ENCODE measurements at places on chromosomes 1 and 21. TPM values are rescaled to one million over a fixed set of nuclear protein-coding genes. Genes with fewer than 3 reads are reported as not detected.

Gene NPPB
- not detected for total RNA-seq

Gene LRRC53
- total RNA-seq = not detected

Gene ETNK2
- total RNA-seq = 5.3 TPM

Gene CYP4Z1
- total RNA-seq = not detected

Gene RNF11
- total RNA-seq = 94.0 TPM

DNA sequence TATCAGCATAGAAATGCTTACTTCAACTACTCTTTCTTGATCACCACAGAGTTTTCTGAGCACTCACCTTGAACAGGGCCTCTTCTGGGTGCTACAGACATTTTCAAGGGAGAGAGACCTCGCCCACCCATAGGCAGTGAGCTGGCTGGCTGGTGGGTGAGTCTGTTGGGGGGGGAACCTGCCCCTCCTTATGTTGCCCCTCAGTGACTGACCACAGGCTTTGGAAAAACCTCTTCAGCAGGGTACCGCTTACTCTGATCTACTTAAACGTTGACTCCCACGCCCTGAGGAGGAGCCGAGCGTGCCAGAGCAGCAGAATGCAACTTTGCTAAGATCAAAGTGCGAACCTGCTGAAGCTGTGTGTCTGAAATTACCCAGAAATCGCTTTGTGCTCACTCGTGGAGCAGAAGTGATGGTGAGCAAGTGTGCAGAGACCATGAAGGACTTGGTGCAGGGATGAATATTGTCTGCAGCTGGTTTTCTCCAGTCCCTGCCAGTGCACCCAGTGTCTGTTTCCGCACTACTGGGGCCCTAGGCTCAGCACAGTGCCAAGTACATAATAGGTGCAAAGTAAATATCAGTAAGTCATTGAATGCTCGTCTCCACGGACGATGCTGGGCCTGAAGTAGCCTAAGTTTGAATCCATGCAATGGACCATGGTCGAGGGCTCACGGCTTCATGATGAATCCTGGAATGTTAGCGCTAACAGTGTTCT lies 158.7 kb upstream of the IRF2BP2 start:
- DNase-seq = no peak

DNA sequence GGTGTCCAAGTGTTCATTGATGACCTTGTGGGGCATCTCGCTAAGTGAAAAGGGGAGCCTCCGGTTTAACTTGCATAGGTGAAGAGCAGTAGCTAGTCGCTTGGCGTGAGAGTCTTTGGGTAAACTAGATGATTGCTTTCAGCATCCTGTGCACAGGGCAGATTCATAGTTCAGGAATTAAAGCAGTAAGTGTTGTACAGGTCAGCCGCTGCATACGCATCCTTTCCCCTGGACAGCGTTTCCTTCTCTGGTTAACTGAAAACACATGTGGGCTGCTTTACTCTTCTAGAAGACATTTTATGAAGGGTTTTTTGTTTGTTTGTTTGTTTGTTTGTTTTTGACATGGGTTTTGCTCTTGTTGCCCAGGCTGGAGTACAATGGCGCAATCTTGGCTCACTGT lies 12.1 kb downstream of the NDUFV3 start:
- DNase-seq = no peak

- no peak for DNase-seq
Measured at GRCh38 chr1:2909797-2910196, 108.3 kb upstream of the TTC34 start.

DNA sequence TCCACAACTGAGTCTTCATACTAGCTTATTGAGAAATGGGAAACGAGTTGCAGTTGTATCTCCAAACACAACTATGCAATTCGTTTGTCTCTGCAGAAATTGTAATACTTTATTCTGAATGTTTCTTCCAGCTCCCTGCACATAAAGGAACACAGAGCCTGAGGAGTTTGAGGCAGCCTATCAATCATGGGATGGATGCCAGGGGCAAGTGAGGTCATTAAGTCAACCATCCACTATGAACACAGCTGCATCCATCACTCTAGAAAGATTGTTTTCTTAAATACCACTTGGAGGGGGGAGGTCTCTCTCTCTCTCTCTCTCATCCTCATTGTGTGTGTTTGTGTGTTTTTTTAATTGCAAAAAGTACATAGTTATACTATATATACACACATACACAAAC lies 2.9 kb upstream of the PSMB2 start:
- DNase-seq = no peak

DNA sequence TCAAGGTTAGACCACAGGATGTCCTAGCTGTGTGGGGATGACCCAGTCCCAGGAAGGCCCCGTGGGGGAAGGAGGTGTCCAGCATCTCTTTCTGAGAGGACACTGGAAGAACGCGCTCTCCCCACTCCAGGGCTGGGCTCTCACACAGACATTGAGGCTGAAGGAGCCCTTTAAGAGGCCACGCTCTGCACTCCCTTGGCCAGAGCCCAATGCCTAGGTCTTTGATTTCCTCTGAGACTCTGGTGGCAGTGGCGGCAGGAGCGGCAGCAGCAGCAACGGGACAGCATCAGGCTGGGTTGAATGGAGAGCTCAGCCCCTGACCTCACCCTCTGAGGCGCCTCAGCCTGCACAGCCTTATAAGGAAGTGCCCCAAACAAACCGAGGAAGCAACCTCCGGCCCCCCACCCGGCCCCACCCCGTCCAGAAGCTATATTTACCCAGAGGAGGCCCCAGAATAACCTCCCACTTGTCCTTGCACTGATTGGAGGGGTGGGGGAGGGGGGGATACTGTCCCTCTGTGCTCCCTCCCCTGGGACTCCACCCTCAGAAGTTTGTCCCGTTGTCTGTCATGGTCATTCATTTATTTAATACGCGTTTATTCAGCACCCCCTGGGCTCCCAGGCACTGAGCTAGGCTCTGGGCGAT lies 12.3 kb downstream of the NES start:
- peak; percentile 42 for DNase-seq

GRCh38 chr21:35504951-35505466 lies 455.9 kb upstream of the RUNX1 start:
- DNase-seq = no peak

DNA sequence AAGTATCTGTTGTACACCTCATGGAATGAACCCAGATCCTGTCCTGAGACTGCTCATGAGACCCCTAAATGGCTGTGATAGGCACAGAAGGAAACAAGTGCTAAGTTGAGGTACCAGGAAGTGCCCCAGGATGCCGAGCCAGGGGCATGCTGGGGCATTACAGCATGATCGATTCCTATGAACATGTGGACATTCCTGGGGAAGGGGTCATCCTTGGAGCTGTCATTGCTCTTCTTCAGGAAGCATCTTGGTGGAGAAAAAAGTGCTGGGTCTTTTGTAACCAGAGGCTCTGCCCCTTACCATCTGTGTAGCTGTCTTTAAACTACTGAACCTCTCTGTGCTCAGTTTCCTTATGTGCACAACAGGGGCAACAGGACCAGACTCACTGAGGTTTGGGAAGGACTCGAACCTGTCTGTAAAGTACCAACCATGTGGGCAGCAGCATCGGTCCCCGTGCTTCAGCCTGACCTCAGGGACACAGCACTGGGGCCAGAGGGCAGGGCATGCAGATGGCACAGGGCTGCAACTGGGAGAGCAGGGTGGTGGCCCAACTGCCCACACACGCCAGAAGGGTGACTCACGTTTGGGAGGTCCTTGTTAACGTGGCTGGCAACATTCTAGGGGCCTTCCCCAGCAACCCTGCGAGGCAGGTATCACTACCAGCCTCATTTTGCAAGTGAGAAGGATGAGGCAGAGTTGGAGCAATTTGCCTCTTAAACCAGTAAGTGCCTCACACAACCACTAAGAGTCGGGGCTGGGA lies 142.3 kb upstream of the EDN2 start:
- no peak for DNase-seq

- DNase-seq = no peak
Measured at GRCh38 chr1:158951956-158952355, 20.6 kb downstream of the PYHIN1 start.
